ENCODE measurements at places on chromosomes 7 and 10.

DNA sequence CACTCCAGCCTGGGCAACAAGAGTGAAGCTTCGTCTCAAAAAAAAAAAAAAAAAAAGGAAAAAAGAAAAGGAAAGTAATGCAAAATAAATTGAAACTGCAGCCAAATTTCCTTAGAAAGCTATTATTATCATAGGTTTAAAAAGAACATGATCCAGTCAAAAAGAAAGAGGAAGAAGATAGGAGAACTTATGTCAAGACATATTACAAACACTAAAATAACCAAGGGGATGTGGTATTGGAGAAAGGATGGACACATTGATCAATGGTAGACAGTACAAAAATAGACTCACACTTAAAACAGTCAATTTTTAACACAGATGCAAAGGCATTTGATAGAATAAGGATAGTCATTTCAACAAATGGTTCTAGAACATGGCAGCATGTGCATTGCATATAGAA lies 27.3 kb upstream of the PFKP start:
- no peaks in the 10 kb centered on the region for H3K4me1 ChIP-seq
- DNase-seq, result no peak
- no peak overlapping the region for H3K4me3 ChIP-seq
- H3K27ac ChIP-seq, result no peak overlapping the region
- H3K27me3 ChIP-seq, result no peaks in the 10 kb centered on the region
- H3K36me3 ChIP-seq, result no peaks in the 10 kb centered on the region

- no peaks in the 10 kb centered on the region for H3K4me1 ChIP-seq
- H3K4me3 ChIP-seq, result no peak overlapping the region
- DNase-seq, result no peak
Observed at GRCh38 chr10:84237199-84238051, 3.9 kb downstream of the LRIT1 start.

DNA sequence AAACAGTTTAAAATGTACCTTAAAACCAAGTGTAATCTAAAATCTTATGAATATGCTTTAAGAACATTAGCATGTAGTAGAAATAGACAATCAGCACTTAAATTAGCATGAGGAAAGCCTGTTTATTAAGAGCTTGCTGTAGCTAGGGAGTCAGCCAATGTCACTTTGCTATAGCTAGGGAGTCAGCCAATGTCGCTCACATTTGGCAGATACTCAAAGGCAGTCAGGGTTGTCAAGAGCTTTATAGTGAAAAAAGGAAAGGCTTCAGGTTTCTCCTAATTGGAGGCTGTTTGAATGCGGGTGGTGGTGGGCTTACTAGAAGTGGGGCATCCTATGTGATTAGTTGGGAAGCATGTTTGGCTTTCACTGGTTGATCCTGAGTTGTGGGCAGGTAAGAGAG lies 226.2 kb upstream of the DGKB start:
- no peak overlapping the region for H3K4me3 ChIP-seq
- no peak for DNase-seq
- no peaks in the 10 kb centered on the region for H3K36me3 ChIP-seq
- H3K27me3 ChIP-seq, result no peaks in the 10 kb centered on the region
- no peak overlapping the region for H3K27ac ChIP-seq

- H3K27me3 ChIP-seq, result no peaks in the 10 kb centered on the region
- no peak for DNase-seq
- H3K27ac ChIP-seq, result no peak overlapping the region
- no peaks in the 10 kb centered on the region for H3K4me1 ChIP-seq
Observed at GRCh38 chr7:95201727-95202126, 122.6 kb downstream of the PON1 start.

GRCh38 chr7:112933598-112933997 lies 143.4 kb upstream of the TMEM168 start:
- H3K4me1 ChIP-seq, result peaks cover 17% of the 10 kb centered on the region
- DNase-seq, result no peak
- no peaks in the 10 kb centered on the region for H3K27me3 ChIP-seq
- peaks cover 7% of the 10 kb centered on the region for H3K36me3 ChIP-seq
- no peak overlapping the region for H3K4me3 ChIP-seq
- no peak overlapping the region for H3K27ac ChIP-seq

DNA sequence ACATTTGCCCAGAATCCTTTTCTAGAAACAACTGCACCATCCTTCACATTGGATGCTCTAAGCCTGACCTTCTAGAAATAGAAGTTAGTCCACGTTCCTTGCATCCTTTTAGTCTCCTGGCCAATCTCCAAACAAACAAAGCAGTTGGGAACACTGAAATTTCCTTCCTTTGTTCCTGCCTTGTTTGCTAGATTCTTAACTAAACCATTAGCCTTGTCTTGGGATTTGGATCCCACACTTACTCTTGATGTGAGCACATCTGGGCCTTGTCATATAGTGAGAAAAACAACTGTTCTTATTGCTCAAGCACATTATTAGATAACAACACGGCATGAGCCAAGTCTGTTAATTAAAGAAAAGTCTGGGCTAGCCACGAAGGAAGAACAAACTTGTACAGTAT lies 319.3 kb upstream of the GHITM start:
- H3K27ac ChIP-seq, result no peak overlapping the region
- H3K27me3 ChIP-seq, result no peaks in the 10 kb centered on the region

- no peak overlapping the region for H3K27ac ChIP-seq
- no peak for DNase-seq
- no peaks in the 10 kb centered on the region for H3K27me3 ChIP-seq
- H3K4me3 ChIP-seq, result no peak overlapping the region
Observed at GRCh38 chr10:133210398-133211140, 19.4 kb upstream of the UTF1 start.

GRCh38 chr7:19834566-19834965 lies 61.1 kb upstream of the TMEM196 start:
- no peaks in the 10 kb centered on the region for H3K36me3 ChIP-seq
- no peaks in the 10 kb centered on the region for H3K4me1 ChIP-seq
- no peak overlapping the region for H3K4me3 ChIP-seq
- no peak for DNase-seq

DNA sequence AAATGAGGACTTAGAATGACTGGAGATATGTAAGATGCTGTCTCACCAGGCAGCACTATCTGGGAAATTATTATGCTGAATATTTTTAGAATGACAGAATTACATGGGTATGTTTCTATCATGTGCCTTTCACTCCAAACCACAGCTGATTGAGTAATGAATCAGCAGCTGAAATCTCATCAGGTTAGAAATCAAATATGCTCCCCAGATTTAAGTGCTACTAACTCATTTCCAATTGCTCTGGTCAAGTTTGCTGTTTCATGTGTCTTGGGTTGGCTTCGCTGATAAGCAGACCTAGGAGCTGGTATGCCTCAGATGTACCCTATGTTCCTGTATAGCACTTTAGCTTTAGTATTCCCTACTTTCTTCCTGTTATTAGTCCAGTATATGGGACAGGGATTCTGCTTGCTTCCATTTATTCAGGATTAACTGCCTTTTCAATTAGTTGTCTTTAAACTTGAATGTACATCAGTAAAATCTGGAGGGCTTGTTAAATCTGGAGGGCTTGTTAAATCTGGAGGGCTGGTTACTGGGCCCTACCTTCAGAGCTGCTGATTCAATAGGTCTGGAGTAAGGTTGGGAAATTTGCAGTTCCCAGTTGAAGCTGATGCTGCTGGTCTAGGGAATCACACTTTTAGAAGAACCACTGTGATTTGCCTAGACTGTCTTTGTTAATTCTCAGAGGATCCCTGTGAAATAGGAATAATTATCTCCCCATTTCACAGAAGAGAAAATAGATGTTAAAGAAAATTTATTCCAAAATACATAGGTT lies 172.9 kb downstream of the DKK1 start:
- H3K27me3 ChIP-seq, result no peaks in the 10 kb centered on the region
- H3K27ac ChIP-seq, result no peak overlapping the region

GRCh38 chr7:97630116-97630515 lies 101.8 kb upstream of the TAC1 start:
- no peaks in the 10 kb centered on the region for H3K27me3 ChIP-seq
- DNase-seq, result no peak
- no peaks in the 10 kb centered on the region for H3K4me1 ChIP-seq
- H3K4me3 ChIP-seq, result no peak overlapping the region
- no peaks in the 10 kb centered on the region for H3K36me3 ChIP-seq
- no peak overlapping the region for H3K27ac ChIP-seq

- H3K36me3 ChIP-seq, result no peaks in the 10 kb centered on the region
- peak; percentile 61 for DNase-seq
- no peaks in the 10 kb centered on the region for H3K27me3 ChIP-seq
- H3K4me1 ChIP-seq, result peaks cover 53% of the 10 kb centered on the region
Observed at GRCh38 chr10:110074298-110074697, 66.5 kb downstream of the ADD3 start.

DNA sequence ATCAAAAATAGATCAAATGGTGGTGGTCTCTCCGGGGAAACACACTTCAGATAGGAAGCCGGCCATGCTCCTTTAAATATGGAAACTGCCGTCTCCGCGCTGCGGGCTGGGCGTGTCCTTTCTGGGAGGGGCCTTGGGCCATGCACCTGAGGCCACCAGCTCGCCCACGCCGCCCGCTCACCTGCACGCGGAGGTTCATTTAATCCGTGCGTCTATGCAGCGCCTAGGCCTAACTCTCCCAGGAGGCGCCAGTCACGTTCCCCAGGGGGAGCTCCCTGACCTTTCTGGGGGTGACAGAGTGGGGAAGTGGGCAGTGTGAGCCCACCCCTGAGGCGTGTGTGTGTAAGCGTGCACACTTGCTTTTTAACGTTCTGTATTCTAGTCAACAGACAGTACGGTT lies 64.0 kb downstream of the C10orf143 start:
- DNase-seq, result no peak
- no peaks in the 10 kb centered on the region for H3K36me3 ChIP-seq
- peaks cover 27% of the 10 kb centered on the region for H3K27me3 ChIP-seq
- H3K4me3 ChIP-seq, result no peak overlapping the region
- no peak overlapping the region for H3K27ac ChIP-seq

DNA sequence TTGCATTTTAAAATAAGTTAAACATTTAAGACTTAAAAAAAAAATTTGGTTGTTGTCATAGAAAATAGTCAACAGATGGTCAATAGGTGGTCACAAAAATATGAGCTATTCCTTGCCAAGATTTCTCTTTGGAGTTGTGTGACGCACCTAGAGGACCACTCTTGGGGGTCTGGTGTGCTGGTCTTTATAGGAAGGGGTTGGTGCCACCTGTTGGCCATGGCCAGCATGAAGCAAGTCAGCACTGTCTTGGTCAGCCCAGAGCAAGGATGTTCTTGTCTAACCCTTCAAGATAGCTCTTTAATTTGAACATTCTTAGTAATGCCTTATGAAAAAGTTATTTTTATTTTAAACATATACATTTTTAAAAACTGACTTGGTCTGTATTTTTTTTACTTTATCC lies 267.9 kb upstream of the CNTNAP2 start:
- no peak overlapping the region for H3K4me3 ChIP-seq
- no peaks in the 10 kb centered on the region for H3K4me1 ChIP-seq
- peak; percentile 7 for DNase-seq

- no peak within 1 kb of the TSS for H3K4me3 ChIP-seq
- no peaks in the 10 kb centered on the region for H3K27me3 ChIP-seq
- no peak within 1 kb of the TSS for H3K27ac ChIP-seq
- DNase-seq, result no peak
- H3K36me3 ChIP-seq, result no peaks in the 10 kb centered on the region
- no peaks in the 10 kb centered on the region for H3K4me1 ChIP-seq
Observed at GRCh38 chr10:100081075-100082001, at the start of gene CPN1. CPN1 (minus strand) TSS chr10:100081869; CDS start chr10:100081625, 244 bp downstream.

GRCh38 chr10:65611592-65611991 lies 1314.2 kb upstream of the LRRTM3 start:
- no peak overlapping the region for H3K27ac ChIP-seq
- H3K27me3 ChIP-seq, result no peaks in the 10 kb centered on the region
- no peaks in the 10 kb centered on the region for H3K36me3 ChIP-seq
- no peak for DNase-seq
- no peak overlapping the region for H3K4me3 ChIP-seq

- H3K27me3 ChIP-seq, result no peaks in the 10 kb centered on the region
- DNase-seq, result no peak
- no peaks in the 10 kb centered on the region for H3K4me1 ChIP-seq
Observed at GRCh38 chr10:90319188-90319914, 538.5 kb downstream of the HTR7 start.

- H3K27ac ChIP-seq, result no peak overlapping the region
- peaks cover 8% of the 10 kb centered on the region for H3K4me1 ChIP-seq
- no peaks in the 10 kb centered on the region for H3K36me3 ChIP-seq
- no peaks in the 10 kb centered on the region for H3K27me3 ChIP-seq
Observed at GRCh38 chr7:20403331-20403730, 72.6 kb downstream of the ITGB8 start.

DNA sequence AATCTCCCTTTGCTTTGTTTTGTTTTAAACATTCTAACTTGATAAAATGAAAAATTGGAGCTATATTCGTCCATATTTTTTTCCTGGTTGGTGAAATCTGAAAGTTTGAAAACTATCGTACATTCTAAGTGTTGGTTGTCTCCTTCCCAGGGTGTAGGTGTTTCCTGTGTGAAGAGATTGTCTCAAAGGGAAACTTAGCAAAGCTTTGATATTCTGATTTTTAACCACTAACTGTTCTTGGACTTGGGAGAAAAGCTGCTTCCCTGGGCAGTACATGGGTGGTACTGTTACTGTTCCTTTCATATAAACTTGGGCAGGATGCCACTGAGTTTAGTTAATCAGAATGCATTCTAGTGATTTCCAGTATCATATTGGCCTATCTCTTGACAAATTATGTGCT lies 253.5 kb upstream of the LRGUK start:
- no peaks in the 10 kb centered on the region for H3K27me3 ChIP-seq
- peaks cover 3% of the 10 kb centered on the region for H3K4me1 ChIP-seq
- H3K4me3 ChIP-seq, result no peak overlapping the region
- no peaks in the 10 kb centered on the region for H3K36me3 ChIP-seq
- no peak for DNase-seq

DNA sequence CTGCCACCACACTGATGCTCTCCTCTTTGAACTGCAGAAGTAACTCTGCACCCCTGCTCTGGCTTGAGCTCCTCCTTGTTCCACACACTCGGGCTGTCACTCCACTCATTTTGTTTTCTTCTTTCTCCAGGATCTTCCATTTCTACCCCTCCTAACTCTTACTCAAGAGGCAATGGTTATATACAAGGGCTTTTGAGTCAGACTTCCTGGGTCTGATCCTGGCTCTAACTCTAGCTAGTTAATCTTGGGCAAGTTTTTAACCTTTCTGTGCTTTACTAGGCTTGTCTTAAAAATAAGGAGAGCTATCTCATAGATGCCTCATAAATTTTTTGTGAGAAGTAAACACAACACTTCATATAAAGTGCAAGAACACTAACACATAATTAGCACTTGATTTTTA lies 45.3 kb upstream of the GNAI1 start:
- H3K4me3 ChIP-seq, result no peak overlapping the region
- no peak overlapping the region for H3K27ac ChIP-seq
- H3K36me3 ChIP-seq, result no peaks in the 10 kb centered on the region
- H3K4me1 ChIP-seq, result peaks cover 7% of the 10 kb centered on the region

DNA sequence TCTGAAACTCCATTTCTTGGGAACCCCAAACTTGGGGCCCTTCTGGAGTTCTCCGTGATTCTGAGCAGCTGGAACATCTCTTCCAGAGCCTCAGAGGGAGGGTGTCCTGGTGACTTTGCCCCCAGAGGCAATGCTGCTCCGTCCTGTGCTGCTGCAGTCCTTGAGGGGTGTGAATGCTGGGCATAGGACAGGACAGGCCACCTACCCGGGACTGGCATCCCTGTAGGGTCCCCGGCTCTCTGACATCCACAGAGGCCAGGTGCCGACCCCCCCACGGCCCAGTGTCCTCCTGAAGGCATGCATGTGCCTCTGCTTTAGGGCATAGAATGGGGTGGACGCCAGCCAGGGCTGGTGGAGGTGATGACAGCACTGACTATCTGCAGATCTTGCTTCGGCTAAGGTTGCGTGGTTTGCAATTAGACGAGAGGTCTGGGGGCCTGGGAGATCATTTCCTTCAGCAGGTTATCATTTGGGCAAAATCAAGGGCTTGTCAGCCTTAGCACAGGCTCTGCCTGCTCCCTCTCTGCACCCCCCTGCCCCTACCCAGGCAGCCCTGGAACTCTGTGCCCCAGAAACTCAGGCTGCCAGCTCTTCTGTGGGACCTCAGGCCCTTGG lies 136.9 kb upstream of the GPR26 start:
- no peaks in the 10 kb centered on the region for H3K4me1 ChIP-seq
- no peak for DNase-seq
- no peaks in the 10 kb centered on the region for H3K36me3 ChIP-seq
- no peak overlapping the region for H3K4me3 ChIP-seq

All from common myeloid progenitor, CD34-positive (primary cell).